ENCODE measurements at places on chromosomes 12 and 14. TPM values are rescaled to one million over a fixed set of nuclear protein-coding genes. Genes with fewer than 3 reads are reported as not detected.

The FIGNL2 gene
- total RNA-seq: 0.63 TPM

DNA sequence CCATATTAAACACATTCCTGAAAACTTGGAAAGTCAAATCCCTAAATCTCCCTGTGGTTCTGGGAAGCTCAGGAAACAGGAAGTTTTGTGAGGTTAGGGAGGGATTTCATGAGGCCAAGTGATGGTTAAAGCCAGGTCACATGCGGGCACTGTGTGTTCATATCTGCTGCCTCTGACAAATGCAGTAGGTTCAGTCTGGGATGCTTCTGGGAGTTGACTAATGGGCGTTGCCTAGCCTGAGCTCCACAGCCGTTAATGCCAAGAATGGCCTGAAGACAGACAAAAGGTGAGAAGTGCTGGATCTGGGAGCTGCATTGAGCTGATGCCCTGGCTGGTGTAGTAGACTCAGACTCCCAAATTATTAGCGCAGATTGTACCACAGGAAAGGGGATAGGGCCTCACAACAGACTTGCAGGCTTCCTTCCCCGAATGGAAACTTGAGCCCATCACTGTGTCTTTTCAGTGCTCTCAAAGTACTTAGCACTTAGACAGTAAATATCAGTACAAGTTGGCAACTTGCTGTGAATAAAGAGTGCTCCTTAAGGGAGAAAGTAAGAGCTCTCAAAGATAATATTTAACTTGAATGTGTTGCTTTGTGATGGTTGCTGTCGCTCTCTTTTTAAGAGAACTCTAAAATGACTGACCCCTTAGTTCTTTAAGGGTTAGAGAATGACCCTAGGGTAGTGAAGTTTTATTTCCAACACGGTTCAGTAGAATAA lies 17.3 kb downstream of the GSG1 start:
- no peak for DNase-seq

GRCh38 chr14:59331217-59331616 lies 134.0 kb downstream of the GPR135 start:
- no peak for DNase-seq

- DNase-seq: no peak
Observed at GRCh38 chr14:98015921-98016320, 1218.7 kb downstream of the VRK1 start.

The RASAL1 gene
- total RNA-seq: not detected

The PTHLH gene
- total RNA-seq: 8.4 TPM

The CLMN gene
- total RNA-seq: 41.9 TPM

The ESPL1 gene
- 2.0 TPM for total RNA-seq

GRCh38 chr14:32596390-32596789 lies 267.3 kb downstream of the AKAP6 start:
- DNase-seq: no peak

GRCh38 chr12:78321696-78322095 lies 491.0 kb downstream of the NAV3 start:
- no peak for DNase-seq

The TBC1D30 gene
- total RNA-seq: 20.9 TPM

GRCh38 chr12:80937391-80938238 lies at the start of gene LIN7A:
TSS of gene LIN7A (minus strand) at chr12:80937934. CDS start at chr12:80937722, 212 bp downstream.
- DNase-seq: no peak

GRCh38 chr14:65937079-65937959 lies 524.8 kb downstream of the FUT8 start:
- no peak for DNase-seq

- DNase-seq: no peak
Observed at GRCh38 chr12:132053338-132054330, 90.5 kb downstream of the DDX51 start.

The HHIPL1 gene
- total RNA-seq: 3.2 TPM

- DNase-seq: no peak
Observed at GRCh38 chr14:70886421-70887206, 20.6 kb upstream of the PCNX1 start.

- no peak for DNase-seq
Observed at GRCh38 chr12:4780641-4781611, 60.7 kb downstream of the GALNT8 start.

The IL22 gene
- total RNA-seq: not detected

Measured in omental fat pad (tissue), 4 donors.